Pancreas (tissue), 10 donors: ENCODE measurements at places on chromosomes 7 and 10. TPM values are rescaled to one million over a fixed set of nuclear protein-coding genes. Genes with fewer than 3 reads are reported as not detected.

Gene FFAR4
- 0.57 TPM for total RNA-seq

Gene HOXA11
- not detected for total RNA-seq

Gene COG5
- 26.4 TPM for total RNA-seq

Gene DOCK1
- total RNA-seq, result 29.3 TPM

Gene MYO3A
- total RNA-seq, result 1.8 TPM

Gene NUTM2B
- total RNA-seq, result 0.76 TPM

Gene UBTD1
- total RNA-seq, result 4.1 TPM

Gene HOXA6
- total RNA-seq, result 0.34 TPM

Gene ATG9B
- total RNA-seq, result 0.46 TPM

Gene SYCE1
- 1.7 TPM for total RNA-seq

Gene BMS1
- total RNA-seq, result 6.8 TPM

Gene CLDN15
- 2.5 TPM for total RNA-seq

Gene PPP3CB
- 21.8 TPM for total RNA-seq

Gene SYT15
- total RNA-seq, result 5.6 TPM

Gene GPRIN2
- 4.3 TPM for total RNA-seq

Gene PNLIP
- total RNA-seq, result 9,334 TPM

Gene PPP1R9A
- total RNA-seq, result 16.0 TPM
